ENCODE measurements at places on chromosomes 16 and 17. TPM values are rescaled to one million over a fixed set of nuclear protein-coding genes. Genes with fewer than 3 reads are reported as not detected.

Gene CAPNS2
- total RNA-seq, result 3.4 TPM

- DNase-seq, result no peak
Measured at GRCh38 chr17:5120036-5120435, 4.2 kb downstream of the USP6 start.

DNA sequence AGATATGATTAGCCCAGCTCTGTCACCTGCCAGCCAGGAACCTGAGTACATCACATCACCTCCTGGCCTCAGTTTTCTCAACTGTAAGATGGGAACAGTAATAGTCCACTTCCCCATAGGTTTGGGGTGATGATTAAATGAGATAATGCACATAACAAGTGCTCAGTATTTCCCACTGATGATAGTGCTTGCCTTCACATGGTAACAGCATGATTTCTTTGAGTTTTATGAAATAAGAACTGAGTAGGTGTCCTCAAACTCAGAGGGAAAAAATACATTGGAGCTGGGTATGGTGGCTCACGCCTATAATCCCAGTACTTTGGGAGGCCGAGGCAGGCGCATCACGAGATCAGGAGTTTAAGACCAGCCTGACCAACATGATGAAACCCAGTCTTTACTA, 30.1 kb upstream of the SNN start:
- no peak for DNase-seq

- DNase-seq, result no peak
Measured at GRCh38 chr16:46775214-46775613, 27.1 kb upstream of the MYLK3 start.

DNA sequence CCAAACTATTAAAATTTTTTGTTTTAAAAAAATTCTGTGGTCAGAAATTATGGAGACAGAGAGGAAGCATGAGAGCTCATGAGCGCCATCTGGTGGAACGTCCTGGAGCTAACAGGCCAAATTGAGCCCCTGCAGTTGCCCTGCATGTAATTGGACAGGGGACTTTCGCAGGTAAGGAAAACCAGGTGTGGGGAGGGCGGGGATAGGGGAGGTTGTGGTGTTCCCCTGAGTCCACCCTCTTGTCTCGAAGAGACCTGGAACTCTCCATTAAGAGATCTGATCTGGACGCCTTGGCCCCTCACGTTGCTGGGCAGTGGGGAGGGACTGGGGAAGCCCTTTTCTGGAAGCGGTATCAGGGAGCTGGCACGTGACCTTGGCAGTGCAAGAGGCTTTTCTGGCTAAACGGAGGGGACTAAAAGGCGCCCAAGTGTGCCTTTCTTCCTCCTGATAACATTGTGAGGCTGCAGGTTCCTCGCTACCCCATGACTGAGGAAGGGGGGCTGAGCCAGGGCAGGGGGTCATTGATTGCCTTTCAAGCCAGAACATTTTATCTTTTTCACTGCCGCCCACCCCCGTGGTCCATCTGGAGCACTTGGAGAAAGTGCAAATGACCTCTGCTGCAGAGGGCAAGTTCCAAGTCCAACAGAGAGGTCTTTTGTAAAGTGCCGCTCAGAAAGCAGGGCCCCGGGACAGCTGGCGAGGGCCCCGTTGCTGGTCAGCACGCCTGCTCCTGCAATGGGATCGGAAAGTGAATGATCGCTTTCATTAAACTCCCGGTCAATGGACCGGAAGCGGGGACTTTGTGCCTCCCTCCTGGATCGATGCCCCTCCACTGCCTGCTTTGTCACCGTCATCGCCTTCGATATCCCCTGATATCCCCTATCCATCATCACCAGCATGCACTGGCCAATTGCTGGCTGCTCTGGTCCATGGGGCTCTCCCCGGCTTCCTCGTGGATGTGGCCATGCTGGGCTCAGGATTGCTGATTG, 18.4 kb downstream of the PDILT start:
- no peak for DNase-seq

Data from astrocyte (in vitro differentiated cells and primary cell).